Fibroblast of skin of left biceps (primary cell): ENCODE measurements at places on chromosomes 7 and 10.

- no peak for DNase-seq
Observed at GRCh38 chr7:32507414-32507813, 12.1 kb downstream of the AVL9 start.

DNA sequence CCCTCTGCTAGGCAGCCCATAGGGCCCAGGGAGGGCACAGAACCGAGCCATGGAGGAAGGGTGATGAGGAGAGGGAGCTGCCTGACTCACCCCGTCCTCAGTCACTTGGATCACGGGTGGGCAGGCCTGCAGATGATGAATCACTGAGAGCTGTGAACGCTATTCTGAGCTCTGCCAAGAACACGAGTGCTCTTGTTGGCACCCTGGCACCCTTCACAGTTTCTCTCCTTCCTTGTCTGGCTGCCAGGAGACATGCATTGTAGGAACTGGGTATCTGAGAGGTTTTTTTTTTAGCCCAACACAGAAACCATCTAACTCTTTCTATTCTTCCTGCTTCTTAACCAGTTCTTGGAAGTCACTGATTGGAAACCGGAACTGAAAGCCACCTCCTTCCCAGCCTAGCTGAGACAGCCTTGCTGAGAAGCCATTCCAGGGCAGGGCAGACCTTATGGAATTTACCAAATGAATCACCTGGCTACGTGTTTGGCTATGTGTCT lies 82.1 kb downstream of the SLC37A3 start:
- peak; percentile 13 for DNase-seq

GRCh38 chr7:144941127-144941526 lies 105.3 kb upstream of the TPK1 start:
- no peak for DNase-seq

GRCh38 chr7:66950763-66951162 lies 29.7 kb downstream of the TMEM248 start:
- no peak for DNase-seq

DNA sequence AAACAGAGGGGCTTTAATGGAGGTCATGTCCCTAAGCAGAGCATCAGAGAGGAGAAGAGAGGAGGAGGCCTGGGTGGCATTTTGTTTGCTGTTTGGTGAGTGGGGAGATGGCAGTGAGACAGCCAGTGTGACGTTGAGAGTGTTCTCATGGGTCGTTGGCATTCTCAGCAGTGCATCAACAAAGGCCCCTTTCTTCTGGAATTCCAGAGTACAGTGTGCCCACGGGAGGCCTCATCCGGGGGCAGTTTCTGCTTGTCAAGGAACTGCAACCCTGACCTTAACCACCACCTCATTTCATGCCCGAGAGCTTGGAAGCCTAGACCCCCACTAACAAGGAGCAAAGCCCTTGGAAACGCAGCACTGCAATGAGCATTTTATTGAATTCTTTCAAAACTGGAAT lies 92.9 kb downstream of the CELF2 start:
- no peak for DNase-seq

DNA sequence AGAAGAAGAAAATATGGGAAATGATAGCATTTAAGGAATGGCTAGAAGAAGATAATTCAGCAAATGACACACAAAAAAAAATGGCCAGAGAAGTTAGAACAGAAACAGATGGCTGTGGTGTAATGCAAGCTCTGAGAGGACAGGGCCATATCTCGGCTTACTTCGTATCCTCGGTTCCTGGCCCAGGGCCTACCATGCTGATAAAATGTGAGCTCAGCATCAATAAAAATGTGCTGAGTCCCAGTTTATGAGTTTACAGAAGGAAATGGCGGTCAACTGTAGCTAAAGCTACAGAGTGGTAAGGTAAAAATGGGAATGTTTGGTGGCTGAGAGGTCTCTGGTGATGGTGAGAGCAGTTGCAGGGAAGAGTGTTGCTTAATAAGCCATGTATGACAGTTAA lies 40.8 kb downstream of the HBP1 start:
- DNase-seq = no peak

DNA sequence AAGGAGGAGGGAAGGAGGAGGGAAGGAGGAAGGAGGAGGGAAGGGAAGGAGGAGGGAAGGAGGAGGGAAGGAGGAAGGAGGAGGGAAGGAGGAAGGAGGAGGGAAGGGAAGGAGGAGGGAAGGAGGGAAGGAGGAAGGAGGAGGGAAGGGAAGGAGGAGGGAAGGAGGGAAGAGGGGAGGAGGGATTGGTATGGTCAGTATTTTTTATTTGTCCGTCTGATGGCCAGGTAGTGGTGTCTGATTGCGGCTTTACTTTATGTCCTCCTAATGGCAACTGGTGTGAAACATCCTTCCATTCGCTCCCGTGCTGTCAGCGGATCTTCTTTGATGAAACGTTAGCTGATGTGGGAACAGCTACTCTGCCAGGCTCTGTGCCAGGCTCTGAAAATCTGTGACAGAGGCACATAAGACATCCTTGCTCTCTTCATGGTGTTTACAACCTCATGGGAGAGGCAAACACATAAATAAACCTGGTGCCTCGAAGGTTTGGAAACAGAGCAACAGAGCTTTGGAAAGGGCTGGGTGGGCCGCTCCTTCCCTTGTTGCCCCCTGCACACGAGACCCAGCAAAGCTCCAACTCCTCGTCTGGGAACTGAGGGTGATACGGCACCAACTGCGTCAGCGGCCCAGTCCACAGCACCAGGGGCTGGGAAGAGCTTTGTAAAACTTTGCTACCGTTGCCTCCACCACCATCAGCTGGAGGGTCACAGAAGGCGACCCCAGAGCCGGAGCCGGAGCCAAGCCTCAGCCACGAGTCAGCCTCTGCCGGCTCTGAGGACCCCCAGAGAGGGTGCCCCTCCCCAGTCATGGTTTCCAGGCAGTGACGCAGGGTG lies 40.3 kb downstream of the PDGFA start:
- no peak for DNase-seq

GRCh38 chr10:114044247-114045135 lies 825 bp downstream of the ADRB1 start:
- DNase-seq = no peak

DNA sequence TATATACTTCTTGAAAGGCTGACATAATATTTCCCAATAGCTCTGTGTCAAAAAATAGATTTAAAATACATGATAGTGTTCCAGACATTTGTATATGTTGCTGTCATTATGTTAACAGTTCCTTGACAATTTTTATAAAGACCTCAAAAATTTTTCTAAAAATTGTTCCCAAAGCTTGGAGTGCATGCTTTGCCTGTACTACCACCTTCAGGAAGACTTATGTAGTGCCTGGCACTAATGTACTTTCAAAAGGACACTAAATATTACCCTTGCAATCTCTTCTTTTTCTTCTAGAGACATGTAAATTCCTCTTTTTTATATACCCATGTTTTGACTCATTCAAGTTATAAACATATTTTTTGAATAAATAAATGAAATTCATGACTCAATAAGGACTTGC lies 48.0 kb upstream of the SP8 start:
- no peak for DNase-seq

GRCh38 chr10:75021379-75022249 lies 89.8 kb upstream of the SAMD8 start:
- no peak for DNase-seq

GRCh38 chr7:101163279-101164070 lies 1.9 kb downstream of the VGF start:
- no peak for DNase-seq

DNA sequence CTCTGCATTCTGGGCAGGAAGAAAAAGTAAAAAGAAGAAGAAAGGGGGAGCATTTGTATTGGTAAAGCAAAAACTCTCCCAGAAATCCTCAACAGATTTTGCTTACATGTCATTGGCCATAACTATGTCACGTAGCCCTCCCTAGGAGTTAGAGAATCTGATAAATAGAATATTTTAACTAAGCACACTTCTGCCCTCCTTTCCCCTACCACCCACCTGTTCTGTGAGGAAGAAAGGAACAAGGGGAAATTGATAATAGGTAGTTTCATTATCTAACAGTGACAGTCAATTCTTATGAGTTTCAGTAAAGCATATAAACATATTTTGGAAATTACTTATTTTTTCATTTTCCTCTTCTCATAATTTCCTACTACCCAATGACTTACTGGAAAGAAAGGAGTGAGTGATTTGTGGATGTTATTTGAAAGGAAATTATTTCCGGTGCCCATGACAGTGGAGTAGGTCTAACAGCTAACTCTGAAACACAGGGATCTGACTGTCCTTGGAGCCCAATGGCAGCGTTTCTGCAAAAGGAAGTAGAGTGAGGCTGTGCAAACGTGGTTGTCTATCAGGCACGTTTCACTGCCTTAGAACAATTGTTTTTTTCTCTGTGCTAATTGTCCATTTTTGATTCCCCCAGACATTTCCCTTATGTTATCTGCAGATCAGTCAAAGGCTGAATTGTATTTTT lies 128.6 kb upstream of the MDFIC start:
- DNase-seq = no peak

DNA sequence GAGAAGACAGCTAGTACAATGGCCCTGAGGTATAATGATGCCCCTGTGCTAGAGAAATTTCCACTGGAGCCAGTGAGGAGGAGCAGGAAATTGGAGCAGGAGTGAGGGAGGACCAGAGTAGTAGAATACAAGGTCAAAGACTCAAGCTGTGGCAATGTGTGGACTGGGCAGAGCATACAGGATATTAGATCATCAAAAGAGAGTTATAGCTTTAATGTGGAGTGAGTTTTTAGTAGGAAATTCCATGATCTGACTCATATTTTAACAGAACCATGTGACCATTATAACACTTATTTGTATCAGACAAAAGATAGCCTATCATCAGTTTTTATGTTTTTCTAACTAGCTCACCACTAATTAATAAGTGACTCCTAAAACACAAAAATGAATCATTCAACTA lies 154.1 kb downstream of the DGKB start:
- DNase-seq = peak; percentile 44

DNA sequence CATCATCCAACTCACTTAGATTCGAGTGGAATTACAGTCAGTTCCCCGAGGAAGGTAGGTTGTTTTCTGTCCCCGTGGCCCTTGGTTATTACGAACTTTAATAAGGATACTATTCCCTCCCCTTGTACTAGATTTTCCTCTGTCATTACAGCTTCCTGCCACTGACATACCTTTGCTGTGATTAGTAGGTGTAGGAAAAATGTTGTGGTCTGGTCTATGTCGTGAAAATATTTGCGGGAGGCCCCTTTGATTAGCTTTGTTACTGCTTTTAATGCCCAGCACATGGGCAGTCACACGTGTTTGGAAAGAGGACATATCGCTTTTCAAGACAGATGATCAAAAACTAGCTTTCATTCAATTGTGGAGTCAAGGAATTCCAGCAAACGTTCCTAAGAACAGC lies 92.2 kb downstream of the GATA3 start:
- DNase-seq = no peak

DNA sequence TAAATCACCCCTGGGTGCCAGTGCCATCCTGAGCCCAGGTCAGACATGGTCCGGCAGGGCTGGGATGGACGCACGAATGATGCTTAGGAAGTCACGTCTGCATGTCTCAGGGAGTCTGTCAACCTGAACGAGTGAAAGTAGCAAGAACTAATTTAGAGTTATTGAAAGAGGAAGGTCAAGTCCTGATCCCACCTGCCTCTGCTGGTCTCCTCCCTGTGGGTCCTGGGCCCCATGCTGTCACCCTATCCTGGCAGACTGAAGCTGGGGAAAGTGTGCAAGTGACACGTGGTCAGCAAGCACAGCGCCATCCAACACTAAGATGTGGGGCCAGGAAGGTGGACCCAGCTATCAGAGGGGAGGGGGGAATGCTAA lies 26.1 kb upstream of the GRID1 start:
- no peak for DNase-seq

DNA sequence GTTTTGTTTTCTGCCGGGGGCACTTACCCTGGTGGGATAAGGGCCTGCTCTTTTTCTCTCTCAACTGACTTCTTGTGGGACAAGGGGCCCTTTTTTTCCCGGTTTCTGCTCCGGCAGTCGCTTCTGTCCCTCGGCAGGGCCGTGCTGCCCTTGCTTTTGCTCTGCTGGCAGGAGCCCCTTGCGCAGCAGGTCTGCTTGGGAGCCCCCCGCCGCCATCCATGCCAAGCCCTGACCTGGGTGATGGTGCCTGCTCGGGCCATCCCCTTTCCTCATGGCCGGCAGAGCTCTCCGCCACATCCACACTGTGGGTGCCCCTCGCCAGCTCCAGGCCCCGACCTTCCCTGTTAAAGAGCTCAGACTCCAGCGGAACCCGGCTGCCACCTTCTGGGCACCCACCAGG lies 47.0 kb upstream of the ZNF32 start:
- no peak for DNase-seq

DNA sequence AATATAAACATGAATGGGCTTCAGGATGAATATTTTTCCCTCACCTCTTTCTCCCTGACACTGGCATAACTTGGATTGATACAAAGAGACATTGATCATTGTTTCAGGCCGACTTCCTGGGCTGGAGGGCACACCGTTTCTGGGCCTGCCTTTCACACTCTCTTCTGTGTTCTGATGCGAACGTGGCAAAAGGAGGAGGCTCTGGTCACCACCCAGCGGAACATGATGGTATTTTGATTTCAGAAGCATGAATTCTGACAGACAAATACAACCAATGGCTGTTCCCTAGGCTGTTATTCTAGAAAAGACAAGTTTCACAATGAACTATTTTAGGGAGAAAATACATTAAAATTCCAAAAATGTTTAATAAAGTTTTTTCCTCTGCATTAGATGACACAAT lies 534.5 kb upstream of the MKI67 start:
- DNase-seq = no peak

GRCh38 chr7:84669177-84669732 lies 474.7 kb upstream of the SEMA3A start:
- no peak for DNase-seq

- DNase-seq = no peak
Observed at GRCh38 chr10:7561216-7561893, 105.4 kb downstream of the ITIH5 start.

DNA sequence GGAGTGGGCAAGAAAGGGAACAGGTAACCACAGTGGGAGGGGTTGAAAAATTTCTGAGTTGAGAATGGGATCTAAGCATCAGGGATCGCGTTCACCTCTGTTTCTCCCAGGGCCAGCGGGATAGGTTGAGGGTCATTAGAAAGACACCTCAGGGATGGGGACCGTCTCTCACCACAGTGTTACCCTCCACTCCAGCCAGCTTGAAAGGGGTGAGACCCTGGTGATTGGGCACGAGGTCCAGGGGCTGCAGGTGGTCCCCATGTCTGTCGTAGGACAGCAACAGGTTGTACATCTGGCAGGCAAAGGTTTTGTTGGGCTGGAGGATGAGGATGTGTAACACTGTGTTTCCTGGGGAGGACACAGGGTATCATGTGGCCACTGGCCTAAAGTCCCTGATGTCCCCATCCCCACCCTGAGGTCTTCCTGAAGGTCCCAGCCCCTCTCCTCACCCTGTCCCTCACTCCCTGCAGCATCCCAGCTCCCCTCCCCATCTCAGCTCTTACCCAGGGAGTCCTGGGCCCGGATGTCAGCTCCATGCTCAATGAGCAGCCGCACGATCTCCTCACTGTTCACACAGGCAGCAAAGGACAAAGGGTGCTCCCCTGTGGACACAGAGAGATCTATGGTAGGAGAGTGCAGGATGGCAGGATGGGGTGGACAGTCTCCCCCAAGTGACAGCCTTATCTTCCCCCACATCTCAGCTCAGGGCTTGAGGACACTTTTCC lies 9.1 kb downstream of the TRPV6 start:
- DNase-seq = no peak
